ENCODE measurements at places on chromosomes 6 and 20. TPM values are rescaled to one million over a fixed set of nuclear protein-coding genes. Genes with fewer than 3 reads are reported as not detected.

GRCh38 chr20:63734946-63735858 is 1.3 kb upstream of the LIME1 start:
- no peak for DNase-seq

- DNase-seq, result no peak
Measured at GRCh38 chr20:49784291-49784690, 28.3 kb upstream of the SLC9A8 start.

DNA sequence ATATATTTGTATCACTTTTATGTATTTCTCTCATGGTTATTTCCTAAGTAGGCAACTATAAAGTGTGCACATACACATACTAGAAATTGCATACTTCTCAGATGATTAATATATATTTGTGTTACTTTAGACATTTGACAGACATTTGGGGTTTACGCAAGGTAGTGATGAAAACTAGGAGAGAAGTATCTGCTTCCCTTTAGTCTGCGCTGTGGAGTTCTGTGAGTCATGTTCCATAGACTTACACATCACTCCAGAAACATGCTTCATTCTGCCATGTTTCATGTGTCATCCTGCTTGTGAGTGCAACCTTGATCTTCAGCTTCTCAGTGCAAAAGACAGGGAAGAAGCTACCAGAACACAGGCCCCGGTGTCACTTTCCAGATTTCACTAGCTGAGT is 200.7 kb upstream of the BMP2 start:
- DNase-seq, result no peak

DNA sequence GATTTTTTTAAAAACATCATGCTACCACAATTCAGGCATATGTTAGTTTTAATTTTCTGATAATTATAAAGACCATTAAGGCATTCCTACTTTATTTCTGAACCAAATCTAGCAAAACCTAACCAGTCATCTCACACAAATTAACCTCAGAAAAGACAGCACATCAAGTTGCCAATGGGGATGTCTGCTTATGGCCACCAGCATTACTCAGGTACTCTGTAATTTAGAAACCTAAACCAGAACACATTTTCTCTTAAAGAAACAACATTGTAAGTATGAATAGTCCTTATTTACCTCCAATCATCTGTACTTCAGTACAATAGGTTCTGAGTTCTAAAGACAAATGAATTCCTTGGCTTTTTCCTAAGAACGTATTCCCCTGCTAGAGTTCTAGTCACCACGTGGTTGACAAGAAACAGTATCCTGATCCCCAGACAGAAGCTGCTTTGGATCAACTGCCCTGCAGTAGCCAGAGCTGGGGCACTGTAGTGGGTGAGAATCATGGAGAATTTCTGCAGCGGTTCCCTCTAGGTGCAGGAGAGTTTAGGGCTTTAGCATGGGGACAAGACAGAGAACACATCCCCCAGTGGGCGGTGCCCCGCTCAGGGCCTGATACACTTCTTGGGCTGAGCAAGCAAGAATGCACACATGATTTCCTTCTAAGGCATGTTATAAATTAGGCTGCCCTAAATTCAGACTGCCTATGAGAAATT is 15.4 kb downstream of the GCLC start:
- no peak for DNase-seq

- DNase-seq, result no peak
Measured at GRCh38 chr6:148068437-148069061, 274.1 kb upstream of the SASH1 start.

GRCh38 chr6:150491131-150491810 is 108.4 kb upstream of the PLEKHG1 start:
- no peak for DNase-seq

The TRAM2 gene
- total RNA-seq, result 23.7 TPM

- peak; percentile 77 for DNase-seq
Measured at GRCh38 chr6:17101422-17102257, at the start of gene STMND1. TSS of gene STMND1 (plus strand) at chr6:17102050. CDS start at chr6:17102258, 208 bp downstream.

DNA sequence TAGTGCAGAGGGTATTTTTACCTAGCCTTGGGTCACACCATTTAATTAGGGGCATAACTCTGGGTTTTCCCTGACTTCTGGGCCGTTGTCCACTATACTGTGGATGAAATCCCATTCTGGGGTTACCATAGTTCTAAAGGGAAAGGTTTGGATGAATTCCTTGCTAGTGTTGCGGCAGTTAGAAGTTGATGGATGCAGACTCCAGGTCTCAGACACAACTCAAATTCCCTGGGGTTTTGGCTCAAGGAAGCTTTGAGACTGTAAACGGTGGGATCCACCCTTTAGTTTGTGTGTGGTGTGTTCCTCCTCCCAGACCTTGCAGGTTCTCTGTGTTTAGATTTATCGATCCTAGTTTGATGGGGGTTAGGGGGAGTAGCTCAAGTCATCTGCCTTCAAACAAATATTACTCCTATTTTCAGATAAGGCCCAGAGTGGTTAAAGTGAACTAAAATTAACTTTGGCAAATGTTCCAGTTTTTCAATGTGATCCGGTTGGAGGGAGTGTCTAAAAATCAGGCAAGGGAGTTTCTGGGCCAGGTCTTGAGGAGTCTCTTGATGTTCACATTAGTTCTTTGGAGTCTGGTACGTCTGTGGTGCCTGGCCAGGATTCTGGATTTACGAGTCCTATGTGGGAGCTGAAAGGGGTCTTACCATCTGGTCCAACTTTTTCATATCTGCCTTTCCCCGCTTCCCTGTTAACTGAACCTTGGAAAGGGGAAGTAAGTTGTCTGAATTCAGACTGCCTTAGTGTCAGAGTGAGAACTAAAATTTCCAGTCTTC is 1.5 kb downstream of the RALY start:
- DNase-seq, result no peak

- DNase-seq, result no peak
Measured at GRCh38 chr20:59421089-59421488, 120.7 kb downstream of the EDN3 start.

The ABHD16A gene
- total RNA-seq, result 51.5 TPM

- no peak for DNase-seq
Measured at GRCh38 chr20:21437816-21438215, 40.5 kb upstream of the NKX2-4 start.

DNA sequence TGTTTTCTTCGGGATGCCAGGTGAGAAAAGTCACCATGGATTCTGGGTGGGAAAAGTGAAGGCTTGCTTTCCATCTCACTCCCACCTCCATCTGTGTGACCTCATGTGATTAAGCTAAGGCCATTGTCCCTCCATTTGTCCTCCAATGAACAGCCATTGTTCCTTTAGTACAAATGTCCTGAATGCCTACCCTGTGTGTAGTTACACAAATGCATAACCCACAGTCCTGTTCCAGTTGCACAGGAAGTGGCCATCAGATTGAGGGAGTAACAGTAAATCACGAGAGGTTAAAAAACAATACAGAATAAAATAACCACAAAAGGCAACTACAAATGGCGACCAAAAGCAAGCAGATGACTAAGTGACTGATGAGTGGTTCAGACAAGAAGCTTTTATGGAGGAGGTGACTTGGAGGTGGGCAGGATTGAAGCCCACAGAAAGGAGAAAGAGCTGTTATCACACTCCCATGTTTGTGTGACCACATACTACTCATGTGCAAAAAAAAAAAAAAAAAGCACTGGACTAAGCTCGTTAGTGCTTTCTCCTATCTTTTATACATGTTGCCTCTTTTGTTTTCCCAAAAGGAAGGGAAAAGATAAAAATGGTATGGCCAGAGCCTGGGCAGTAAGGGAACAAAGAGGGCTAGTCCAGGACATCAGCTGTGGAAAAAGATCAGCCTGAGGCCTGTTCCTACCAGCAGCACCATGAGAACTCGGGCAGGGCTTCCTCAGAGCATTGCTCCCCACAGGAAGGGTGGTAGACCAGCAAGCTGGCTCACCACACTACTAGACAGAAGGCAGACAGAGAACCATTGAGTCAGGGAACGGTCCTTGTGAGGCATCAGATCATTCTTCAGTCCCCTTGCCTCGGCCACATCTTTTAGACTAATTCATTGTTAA is 111.0 kb downstream of the TFAP2A start:
- no peak for DNase-seq

The RSPH9 gene
- not detected for total RNA-seq

- DNase-seq, result no peak
Measured at GRCh38 chr6:18126121-18126520, 3.6 kb upstream of the NHLRC1 start.

- no peak for DNase-seq
Measured at GRCh38 chr20:56372850-56373249, 14.1 kb downstream of the FAM210B start.

The MYBL2 gene
- 4.6 TPM for total RNA-seq

DNA sequence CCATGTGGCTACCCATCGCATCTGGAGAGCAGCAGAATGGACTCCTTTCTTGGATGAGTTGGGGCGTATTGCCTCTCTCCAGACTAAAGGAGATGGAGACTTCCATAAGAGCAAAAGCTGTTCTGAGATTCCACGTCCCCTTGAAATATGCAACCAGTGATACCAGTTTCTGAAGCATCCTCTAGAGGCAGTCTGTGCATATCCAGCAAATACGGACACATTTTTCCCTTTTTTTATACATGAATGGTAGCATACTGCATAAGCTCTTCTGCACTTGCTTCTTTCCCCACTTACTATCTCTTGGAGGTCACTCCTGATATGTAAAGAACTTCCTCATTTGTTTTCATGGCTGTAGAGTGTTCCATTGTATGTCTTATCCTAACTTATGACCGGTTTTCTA is 34.6 kb downstream of the TAF8 start:
- no peak for DNase-seq

GRCh38 chr6:81241126-81242041 is 511.1 kb downstream of the TENT5A start:
- DNase-seq, result no peak

GRCh38 chr20:991850-992249 is 10.3 kb downstream of the RSPO4 start:
- no peak for DNase-seq

The MICA gene
- 23.7 TPM for total RNA-seq

DNA sequence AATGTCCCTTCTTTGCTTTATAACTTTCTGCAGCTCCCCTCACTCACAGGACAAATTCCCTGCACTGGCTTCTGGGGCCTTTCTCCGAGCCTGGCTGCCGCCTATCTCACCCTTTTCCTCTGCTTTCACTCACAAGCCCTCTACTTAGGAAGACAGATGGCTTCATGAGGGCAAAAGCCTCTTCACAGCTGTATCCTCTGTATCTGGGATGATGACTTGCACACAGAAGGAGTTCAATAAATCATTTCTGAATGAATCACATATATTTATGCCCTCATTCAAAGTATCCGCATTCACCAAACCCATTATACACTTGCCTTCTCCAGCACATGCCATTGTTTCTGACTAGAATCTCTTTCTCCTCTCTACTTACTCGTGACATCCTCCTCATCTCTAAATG is 159.0 kb upstream of the RIPOR2 start:
- no peak for DNase-seq

DNA sequence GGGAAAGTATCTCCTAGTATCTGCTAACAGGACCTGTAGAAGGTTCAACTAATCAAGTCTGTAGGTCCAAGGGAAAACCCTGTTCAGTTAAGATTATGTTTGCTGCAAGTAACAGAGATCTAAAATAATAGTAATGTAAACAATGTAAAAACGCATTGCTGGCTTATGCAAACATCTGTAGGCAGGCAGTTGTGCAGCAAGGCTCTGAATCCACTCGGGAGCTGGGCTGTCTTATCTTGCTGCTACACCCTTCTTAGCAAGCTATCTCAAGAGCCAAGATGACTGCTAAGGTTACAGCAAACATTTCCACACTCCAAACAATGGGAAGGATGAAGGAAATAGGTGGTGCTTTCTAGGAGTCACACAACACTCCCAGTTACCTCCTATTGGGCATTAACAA is 397.3 kb upstream of the NRSN1 start:
- peak; percentile 30 for DNase-seq

DNA sequence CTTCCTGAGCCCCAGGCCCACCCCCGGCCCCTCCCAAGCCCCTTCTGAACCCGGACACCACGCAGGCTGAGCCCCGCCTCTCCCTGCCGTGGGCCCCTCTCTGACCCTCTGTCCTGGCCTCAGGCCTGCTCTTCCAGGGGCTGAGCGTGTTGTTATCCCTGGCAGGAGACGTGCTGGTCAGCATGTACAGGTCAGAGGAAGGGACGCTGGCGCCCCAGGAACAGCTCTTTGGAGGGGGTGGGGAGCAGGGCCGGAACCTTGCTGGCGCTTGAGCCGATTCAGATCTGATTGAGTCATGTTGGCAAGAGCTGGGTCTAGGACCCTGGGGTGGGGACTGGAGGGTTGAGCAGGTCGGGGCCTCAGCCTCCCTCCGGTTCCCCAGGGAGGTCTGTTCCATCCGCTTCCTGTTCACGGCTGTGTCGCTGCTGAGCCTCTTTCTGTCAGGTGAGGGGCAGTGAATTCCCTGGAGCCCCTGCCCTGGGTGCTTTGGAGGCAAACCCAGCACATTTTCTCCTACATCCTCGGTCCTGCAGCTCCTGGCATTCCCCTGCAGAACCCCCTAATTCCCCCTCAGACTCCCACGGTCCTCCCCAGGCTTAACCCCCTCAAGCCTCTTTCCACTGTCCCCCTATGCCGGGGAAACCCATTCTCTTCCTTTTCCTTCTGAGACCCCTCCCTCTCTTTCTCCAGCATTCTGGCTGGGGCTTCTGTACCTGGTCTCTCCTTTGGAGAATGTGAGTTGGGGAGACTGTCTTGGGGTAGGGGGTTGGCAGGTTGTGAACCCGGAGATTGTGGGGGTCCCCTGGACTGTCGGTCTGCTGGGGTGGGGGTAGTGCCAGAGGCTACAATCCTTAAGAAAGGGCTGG is 2.0 kb downstream of the SPAG4 start:
- peak; percentile 62 for DNase-seq

The VGLL2 gene
- not detected for total RNA-seq

GRCh38 chr20:64055893-64056638 is 6.6 kb upstream of the SOX18 start:
- no peak for DNase-seq

The LY6G6D gene
- total RNA-seq, result not detected

GRCh38 chr20:54013471-54013870 is 56.9 kb downstream of the BCAS1 start:
- no peak for DNase-seq

DNA sequence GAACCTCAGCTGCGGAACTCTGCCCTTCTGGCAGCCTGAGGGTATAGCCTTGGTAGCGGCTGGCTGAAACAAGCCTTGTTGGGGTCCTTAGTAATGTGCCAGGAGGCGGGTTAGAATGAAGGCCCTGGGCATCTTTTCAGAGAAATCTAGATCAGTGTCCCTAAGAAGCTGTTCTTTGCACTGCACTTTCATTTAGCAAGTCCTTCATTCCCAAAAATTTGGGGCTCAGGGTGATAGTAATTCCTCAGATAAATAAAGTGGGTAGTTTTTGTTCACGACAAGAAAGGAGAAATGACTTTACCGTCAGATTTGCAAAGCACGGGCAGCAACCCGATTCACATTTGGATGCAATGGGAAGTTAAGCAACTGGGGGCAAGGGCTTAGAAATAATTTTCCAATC is 3.2 kb downstream of the INSM1 start:
- DNase-seq, result no peak

DNA sequence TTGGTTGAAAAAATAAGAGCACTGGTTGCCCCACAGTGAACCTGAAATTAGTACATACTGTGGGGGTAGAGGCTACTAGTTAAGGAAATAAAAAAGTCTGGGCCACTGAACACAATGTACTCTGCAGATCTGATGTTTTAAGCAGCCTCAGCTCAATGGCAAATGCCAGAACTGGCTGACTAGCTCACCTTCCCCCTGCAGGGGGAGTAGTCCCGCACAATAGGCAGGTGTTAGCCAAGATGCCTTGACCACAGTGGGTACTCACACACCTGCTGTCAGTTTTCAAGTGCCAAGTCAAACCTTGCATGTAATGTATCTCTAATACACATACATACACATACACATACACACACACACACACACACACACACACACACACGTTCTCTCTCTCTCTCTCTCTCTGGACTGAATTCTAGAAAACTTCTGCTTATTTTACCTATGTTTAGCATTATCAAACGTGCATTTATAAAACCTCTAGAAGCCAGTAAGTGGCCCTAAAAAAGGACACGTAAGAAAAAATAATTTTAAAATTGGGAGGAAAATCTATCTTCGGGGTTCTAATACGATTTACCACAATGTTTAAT is 36.1 kb downstream of the GMDS start:
- DNase-seq, result peak; percentile 61

Measured in left colon (tissue), 2 donors.